ENCODE measurements at places on chromosomes 7 and 10. TPM values are rescaled to one million over a fixed set of nuclear protein-coding genes. Genes with fewer than 3 reads are reported as not detected.

CDHR1 gene
- total RNA-seq = 0.14 TPM

RSPH10B gene
- total RNA-seq = 0.18 TPM

- no peak for DNase-seq
These were observed 35.3 kb upstream of the MYL10 start for GRCh38 chr7:101664436-101664835.

DNA sequence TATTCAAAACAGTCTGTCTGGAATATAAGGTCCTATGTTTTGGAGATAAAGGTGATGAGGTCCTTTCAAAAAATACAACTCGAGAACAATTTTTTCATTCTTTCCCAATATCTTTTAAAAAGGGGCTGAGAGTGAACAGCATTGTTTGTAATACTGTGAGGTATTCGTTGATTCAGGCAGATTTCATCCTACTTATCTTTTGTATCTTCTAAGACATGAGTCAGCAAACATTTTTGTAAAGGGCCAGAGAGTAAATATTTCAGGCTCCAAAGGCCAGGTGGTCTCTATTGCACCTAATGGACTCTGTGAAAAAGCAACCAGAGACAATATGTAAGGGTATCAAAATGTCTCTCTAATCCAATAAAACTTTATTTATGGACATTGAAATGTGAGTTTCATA lies 8.1 kb upstream of the ANK3 start:
- no peak for DNase-seq

DNA sequence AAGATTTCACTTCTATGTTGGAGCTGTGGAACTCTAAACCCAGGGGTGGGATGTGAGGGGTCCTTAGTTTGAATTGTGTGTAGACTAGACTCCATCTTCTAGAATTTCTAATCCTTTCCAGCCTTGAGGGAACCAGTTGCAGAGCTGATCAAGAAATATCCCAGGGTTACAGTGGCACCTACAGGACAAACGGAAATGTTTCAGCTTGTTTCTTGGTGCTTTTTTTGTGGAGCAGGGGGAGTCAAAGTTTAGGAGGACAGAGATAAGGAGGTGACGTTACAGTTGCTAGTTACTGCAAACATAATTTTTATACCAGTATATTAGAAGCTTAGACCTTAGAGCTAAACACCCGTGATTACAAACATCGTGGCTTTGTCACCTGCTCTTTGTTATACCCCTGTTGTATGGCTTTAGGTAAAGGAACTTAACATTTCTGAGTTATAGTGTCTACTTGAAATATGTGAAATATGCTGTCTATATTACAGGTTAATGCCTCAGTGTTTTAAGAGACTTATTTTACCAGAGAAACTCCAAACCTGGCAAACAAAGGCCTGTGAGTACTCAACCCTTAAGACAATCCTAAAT lies 84.5 kb upstream of the DYNC1I1 start:
- DNase-seq = peak; percentile 29

DNA sequence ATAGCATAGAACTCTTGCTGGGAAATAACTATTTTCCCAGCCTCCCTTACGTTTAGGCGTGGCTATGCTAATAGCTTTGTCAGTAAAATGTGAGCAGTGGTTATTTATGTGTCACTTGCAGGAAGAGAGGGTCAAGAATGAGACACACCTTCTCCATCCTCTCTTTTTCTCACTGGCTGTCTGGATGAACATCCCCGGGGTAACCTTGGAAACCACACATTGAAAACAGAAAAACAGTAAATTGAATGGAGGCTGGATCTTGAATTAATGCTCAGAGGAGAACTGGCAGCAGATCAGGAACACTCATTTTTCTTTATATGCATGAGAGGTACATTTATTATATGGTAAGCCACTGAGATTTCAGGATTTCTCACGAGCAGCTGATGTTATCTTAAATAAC lies 127.6 kb downstream of the DNAJB9 start:
- DNase-seq = peak; percentile 2

DNA sequence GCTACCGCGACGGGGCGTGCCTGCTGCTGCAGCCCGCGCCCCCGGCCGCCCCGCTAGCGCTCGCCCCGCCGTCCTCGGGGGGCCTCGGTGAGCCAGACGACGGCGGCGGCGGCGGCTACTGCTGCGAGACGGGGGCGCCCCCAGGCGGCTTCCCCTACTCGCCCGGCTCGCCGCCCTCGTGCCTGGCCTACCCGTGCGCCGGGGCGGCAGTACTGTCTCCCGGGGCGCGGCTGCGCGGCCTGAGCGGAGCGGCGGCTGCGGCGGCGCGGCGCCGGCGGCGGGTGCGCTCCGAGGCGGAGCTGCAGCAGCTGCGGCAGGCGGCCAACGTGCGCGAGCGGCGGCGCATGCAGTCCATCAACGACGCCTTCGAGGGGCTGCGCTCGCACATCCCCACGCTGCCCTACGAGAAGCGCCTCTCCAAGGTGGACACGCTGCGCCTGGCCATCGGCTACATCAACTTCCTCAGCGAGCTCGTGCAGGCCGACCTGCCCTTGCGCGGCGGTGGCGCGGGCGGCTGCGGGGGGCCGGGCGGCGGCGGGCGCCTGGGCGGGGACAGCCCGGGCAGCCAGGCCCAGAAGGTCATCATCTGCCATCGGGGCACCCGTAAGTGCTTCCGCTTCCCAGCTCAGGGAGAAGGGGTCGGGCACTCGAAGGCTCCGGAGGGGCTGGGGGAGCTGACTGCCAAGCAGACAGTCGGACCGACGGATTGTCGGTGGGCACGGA lies 761 bp downstream of the PTF1A start:
- no peak for DNase-seq

GRCh38 chr7:6179620-6180343 lies 92.6 kb downstream of the CYTH3 start:
- no peak for DNase-seq

DNA sequence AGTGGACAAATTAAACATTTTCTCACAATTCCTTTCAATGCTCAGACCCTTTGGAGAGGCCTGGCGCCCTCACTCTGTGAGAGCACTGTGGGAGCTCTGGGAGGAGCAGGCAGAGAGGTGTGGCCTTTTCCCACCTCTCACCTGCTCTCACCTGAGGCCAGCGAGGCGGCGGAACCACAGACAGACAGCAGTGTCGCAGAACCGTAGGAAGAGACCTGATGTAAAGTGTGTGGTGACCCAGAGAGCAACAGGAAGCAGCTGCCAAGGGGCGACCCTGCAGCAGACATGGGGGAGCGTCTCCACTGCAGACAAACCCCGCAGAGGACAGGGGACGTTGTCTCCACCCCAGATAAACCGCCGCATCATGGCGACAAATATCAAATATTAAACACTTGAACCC lies 15.6 kb upstream of the PARP12 start:
- DNase-seq = no peak
